ENCODE measurements at places on chromosomes 16 and 17.

GRCh38 chr17:27868565-27868964 is 24.6 kb downstream of the LYRM9 start:
- no peak for DNase-seq

DNA sequence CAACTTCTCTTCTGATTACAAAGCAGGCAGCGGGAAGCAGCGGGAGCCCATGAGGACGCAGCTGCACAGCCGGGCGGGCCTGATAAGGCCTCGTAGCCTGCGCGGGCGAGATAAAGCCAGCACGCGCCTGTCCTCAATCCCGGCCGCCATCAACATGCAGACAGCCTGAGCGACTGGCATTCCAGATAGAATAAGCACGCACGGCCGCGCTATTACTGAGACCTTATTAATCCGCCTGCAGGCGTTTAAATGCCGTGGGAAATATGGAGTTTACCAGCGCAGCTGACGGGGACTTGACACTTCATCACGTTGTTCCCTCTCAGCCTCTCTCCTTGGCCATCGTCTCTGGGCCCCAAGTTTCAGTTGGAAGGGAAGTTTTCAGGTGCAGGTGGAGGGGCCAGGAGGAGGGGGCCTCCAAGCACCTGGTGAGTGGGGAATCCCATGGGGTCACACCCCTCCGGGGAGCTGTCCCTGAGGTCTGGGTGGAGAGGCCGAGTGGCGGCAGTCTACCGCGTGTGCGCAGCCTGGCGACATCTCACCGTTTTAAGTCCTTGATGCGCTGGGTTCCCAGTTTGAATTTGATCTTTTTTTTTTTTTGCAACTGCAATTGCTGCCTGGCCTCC is 27.3 kb upstream of the CBFA2T3 start:
- no peak for DNase-seq

- no peak for DNase-seq
Measured at GRCh38 chr17:70478902-70479301, 309.6 kb downstream of the KCNJ2 start.

- DNase-seq: peak; percentile 57
Measured at GRCh38 chr17:18184143-18185031, 759 bp downstream of the ALKBH5 start.

GRCh38 chr16:4488499-4488967 is 12.3 kb downstream of the HMOX2 start:
- no peak for DNase-seq

DNA sequence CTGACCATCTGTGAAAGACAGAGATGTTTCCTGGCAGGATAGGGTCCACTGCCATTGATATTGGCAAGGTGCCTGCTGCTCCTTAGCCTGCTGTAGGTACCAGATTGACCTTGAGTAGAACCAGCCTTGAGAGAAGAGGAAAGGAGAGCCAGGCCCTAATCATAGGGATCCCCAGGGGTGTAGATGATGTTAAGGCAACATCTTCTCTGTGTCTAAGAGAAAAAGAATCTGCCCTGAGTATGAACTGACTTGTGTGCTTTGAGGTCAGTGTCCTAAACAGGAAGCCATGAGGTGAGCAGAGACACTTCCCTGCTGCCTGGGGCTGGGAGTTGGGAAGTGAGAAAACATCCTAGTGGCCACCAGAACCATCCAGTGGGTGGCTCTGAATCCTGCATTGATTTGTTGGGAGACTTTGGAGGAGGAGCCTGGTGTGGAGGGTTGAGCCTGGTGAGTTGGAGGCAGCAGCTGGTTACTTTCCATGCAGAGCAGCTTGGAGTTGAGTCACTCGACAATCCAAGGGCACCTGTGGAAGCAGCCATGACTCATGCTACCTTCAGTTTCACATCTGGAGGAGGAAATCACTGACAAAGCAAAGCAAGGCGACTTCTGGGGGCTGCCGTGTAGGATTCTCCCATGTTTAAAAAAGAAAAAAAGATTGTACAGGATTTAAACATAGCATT is 47.8 kb downstream of the BMERB1 start:
- peak; percentile 4 for DNase-seq

- no peak for DNase-seq
Measured at GRCh38 chr17:72587773-72588511, 467.1 kb downstream of the SOX9 start.

- no peak for DNase-seq
Measured at GRCh38 chr17:65886315-65887245, 305.4 kb downstream of the CEP112 start.

DNA sequence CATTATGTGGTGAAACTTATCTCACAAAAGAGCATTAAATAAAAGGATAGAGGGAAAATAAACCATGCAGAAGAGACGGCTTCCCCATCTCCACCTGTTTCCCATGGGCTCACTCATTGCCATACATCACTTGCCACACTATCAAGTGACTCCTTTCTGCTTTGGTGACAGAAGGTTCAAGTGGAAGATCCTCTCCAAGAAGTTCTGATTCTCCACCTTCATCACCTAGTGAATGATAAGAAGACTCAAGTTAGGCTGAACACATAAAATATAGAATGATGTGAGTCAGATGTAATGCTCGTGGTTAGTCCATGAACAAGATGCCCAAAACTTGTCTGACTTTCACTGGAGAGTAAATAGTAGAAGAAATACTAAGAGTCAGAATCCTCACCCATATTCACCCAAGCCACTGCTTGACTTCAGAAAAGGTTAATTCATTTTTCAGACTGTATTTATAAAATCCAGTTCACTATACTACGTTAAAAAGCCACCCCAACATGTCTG is 100.1 kb upstream of the TOB1 start:
- no peak for DNase-seq

GRCh38 chr16:79229361-79229760 is 371.2 kb downstream of the MAF start:
- no peak for DNase-seq

DNA sequence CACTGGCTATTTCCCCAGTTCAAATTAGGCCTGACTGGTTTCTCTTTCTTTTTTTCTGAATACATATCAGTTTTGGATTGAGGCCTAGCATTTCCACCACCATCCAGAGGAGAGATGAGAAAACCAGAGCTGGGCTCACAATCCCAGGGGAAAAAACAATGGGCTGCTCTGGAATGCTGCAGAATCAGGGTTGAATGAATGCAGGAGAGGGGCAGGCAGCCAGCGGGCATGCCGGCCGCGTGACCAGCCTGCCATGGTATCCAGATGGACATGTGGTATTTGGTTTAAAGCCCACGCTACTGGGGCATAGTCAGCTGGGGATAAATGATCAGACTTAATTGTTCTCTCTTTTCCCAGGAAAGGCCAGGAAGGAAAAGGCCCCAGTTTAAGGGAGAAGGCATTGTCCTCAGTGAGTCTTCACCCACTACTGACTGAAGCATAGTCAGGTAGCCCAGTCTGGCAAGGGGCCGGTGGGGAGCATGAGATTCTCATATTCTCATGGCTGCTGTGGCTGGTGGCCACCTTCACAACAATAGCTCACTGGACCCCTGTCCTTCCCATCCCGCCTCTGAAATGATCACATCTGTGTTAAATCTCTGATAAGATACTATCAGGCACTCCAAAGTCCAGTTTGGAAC is 38.7 kb upstream of the RHOT1 start:
- no peak for DNase-seq

- DNase-seq: peak; percentile 32
Measured at GRCh38 chr17:7886227-7887037, 2.2 kb upstream of the CHD3 start.

DNA sequence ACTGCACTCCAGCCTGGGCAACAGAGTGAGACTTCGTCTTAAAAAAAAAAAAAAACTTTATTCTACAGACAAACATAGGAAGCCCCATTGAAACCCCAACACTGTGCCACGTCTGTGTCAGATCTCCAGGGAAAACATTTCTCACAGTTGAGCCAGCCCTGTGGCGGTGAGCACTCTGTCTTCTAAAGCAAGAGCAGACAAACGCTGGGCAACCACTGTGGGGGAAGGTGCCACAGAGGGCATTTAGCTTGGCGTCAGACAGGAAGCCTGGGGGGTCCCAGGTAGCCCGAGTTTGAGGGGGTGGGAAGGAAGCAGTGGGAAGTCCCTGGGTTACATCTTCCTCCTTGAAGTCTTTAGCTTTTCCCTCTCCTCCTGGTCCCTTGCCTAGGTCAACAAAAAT is 16.0 kb downstream of the C17orf100 start:
- DNase-seq: no peak

DNA sequence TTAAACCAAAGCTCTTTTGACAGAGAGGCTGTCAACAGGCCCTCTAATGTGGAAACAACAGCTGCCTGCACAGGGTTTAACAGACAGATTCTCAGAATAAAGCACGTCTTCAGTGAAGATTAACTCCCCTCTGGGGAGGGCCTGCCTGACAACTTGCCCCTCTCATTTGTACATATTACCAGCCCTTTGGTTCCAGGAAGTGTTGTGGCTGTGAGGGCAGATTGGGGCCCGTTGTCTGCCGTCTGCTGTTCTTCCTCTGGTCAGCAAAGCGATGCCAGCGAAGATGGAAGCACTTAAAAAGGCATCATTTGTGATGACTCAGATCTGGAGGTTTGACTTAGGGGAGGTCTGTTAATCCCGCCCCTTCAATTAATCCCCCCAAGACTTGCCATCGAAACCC is 177.0 kb upstream of the IRX6 start:
- DNase-seq: no peak

GRCh38 chr17:68924793-68925720 is 30.1 kb downstream of the ABCA8 start:
- DNase-seq: no peak

DNA sequence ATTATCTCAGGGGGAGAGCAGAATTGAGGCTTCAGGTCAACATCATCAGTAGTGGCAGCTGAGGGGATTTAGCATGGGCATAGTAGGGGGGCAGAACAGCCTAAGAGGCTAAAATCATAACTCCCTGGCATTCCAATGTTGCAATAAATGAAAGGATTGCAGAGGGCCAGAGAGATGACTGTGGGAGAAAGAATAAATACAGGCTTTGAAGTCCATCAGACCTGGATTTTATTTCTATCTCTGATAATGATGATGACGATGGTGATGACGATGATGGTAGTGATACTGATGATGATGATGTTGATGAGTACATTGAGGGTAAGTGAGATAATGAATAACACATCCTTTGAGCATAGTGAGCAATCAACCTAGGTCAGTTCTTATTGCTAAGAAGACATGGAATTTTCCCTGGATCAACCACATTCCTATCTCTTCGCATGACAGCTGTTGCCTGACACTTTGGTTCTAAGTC is 107.4 kb upstream of the CDH11 start:
- DNase-seq: no peak

DNA sequence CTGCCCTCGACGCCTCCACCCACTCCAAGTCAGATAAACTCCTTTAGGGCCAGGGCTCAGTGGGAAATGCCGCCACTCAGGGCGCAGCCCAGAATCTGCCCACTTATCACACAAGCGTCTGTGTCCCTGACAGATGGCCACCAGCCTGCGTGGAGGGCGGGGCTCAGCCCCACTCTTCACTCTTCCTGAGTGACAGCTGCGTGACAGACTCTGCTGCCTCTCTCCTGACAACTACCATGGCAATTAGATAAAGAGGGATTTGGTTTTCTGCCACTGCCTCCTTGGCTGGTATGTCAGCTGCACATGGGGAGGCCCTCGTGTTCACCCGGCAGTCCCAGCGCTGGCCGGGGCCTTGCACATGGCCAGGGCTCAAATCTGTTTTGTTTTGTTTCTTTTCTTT is 96.2 kb downstream of the RTN4RL1 start:
- DNase-seq: no peak

GRCh38 chr17:57135789-57136291 is 50.8 kb downstream of the AKAP1 start:
- no peak for DNase-seq

DNA sequence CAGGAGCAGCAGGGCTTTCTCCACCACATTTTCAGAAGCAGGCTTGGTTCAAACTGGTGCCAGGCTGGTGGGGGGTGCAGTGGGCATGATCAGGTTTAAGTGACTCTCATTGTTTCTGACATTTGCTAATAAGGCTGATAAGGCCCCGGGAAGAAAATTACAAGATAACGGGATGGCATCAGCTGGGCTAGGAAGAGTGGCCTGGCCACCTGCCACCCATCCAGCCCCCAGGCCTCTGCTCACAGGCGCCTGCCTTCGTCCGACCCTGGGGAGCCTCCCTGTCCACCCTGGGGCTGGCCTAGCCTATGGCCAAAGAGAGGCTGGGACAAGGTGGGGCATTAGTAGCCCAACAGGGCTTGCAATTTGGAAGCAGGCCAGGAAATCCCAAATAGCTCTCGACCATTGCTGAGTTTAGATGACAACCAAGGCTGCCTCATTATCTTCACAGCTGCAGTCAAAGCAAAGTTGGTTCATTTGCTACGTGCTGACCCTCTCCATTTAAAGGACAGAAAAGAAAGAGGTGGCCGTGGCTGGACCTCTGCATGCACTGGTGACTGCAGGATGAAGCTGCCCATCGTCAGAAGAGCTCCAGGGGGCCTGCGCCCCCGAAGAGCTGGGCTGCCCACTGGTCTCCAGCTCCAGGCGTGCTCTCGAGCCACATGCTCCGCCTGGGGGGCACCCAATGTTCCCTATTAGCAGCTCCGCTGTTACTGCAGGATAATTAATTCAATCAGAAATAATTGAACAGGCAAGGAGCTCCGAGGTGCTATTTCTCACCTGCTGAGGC is 44.9 kb downstream of the PEMT start:
- no peak for DNase-seq

- no peak for DNase-seq
Measured at GRCh38 chr17:45013021-45013997, 38.1 kb downstream of the DCAKD start.

- no peak for DNase-seq
Measured at GRCh38 chr17:70810609-70811008, 641.3 kb downstream of the KCNJ2 start.

DNA sequence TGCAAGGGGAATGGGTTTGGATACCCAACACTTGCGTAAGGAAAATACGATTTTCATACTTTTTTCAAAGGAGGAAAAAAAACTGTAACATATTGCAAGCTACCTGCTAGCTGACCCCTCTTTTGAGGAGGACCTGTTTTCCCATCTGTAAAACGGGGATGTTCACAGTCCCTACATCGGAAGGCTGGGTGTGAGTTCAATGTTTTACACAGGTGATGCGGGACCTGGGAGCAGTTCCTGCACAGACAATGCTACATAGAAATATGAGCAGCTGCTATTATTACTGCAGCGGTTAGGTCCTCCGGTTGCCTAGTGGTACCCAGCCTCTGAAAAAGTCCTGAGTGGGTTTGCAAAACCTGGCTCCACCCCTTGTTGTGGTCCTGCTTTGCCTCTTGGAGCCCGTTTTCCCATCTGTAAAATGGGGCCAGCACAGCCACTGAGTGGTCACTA is 3.5 kb downstream of the SOCS1 start:
- no peak for DNase-seq

GRCh38 chr17:82492643-82493225 is 26.8 kb upstream of the FOXK2 start:
- DNase-seq: no peak

GRCh38 chr16:30149250-30149930 is 26.4 kb upstream of the MAPK3 start:
- no peak for DNase-seq
